ENCODE measurements at places on chromosomes 16 and 17. TPM values are rescaled to one million over a fixed set of nuclear protein-coding genes. Genes with fewer than 3 reads are reported as not detected.

DNA sequence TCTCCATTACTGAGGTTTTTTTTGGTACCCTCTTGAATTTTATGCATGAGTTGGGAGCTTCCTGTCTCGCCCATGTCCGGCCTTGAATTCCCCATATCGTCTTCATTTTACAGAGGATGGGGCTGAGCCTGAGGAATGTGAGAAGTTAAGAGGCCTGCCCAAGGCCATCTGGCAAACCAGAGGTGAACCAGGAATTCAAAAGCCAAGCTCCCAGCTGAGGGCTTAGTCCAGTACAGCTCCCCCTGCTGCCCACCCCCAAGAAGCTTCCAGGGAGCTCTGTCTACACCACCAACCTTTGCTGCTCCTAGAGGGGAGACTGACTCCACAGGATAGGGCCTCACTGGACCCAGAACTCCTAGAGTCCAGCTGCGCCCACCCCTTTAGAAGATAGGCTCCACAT is 20.7 kb upstream of the C16orf78 start:
- peak; percentile 13 for DNase-seq

DNA sequence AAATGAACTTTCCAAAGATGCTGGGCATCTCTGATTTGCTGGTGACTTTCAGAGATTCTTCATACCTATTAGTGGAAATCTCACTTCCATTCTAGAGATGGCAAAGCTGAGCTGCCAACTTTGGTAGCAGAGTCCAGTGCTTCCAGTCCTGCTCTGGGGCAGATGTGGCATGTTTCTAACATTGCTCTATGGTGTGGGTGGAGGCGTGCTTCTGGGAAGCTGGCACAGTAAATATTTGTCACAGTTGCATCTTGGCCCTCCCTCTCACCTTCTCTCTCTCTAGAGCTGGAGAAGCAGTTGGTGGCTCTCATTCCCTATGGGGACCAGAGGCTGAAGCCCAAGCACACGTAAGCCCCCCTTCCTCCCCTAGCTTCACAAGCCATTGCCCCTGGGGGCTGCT is 1.9 kb downstream of the TMEM106A start:
- DNase-seq, result peak; percentile 55

DNA sequence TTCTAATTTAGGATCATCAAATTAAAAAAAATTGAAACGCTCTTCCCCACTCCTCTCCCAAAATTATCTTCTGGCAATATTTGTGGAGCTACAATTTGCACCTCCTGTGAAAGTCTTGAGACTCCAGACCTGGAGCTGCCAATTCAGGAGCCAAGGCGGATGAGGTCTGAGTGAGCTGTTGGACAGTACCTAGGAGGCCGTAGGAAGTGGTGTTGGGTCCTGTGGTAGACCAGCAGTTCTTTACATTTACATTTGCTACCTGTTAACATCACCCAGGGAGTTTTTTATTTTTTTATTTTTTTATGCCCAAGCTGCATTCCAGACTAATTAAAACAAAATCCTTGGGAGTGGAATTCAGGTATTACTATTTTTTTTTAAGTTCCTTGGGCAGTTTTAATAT is 271.0 kb downstream of the PHKB start:
- peak; percentile 36 for DNase-seq

DNA sequence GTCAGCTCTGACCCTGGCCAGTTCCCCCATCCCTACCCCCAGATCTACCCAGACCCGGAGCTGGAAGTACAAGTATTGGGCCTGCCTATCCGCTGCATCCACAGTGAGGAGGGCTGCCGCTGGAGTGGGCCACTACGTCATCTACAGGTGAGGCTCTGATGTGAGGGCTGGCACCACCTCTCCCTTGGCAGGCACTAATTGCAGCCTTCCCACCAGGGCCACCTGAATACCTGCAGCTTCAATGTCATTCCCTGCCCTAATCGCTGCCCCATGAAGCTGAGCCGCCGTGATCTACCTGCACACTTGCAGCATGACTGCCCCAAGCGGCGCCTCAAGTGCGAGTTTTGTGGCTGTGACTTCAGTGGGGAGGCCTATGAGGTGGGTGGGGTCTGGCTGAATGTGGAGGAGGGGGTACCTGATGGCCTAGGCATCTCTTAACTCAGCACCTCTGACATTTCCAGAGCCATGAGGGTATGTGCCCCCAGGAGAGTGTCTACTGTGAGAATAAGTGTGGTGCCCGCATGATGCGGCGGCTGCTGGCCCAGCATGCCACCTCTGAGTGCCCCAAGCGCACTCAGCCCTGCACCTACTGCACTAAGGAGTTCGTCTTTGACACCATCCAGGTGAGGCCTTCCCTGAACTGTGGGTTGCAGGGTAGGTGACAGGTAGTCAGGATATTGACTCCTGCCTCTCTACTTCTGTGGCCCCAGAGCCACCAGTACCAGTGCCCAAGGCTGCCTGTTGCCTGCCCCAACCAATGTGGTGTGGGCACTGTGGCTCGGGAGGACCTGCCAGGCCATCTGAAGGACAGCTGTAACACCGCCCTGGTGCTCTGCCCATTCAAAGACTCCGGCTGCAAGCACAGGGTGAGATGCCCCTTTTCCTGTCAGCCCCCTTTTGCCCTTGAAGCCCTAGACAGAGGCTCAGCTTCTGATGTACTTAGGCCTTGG is 4.3 kb downstream of the TRAF4 start:
- no peak for DNase-seq

- DNase-seq, result no peak
Observed at GRCh38 chr17:8934346-8934745, 31.2 kb downstream of the PIK3R5 start.

DNA sequence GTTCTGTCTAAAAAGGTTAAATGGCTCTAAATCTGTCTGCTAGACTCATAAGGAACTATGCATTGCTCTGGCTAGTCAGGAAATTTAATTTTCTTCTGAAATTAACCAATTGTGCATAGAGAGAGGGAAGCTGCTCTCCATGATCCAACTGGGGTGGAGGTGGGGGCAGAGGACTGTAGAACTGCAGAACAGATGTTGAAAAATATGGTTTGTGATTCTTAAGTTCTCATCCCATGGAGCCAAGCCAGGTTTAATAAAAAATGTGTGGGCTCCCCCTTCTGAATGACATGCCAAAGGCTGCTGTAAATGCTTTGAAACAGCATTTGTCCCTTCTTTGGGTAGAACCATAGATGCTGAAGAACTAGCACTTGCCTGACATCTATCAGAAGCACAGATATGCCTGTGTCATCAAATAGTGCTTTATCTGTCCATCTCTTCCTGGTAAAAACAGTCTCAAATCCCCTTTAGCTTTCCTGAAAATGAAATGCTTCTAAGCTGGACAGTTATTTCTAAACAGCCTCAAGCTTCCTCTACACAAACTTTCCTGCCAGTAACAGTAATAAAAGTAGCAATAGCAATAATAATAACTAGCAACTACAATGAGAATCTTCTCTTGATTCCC is 221.4 kb downstream of the CDH8 start:
- no peak for DNase-seq

- no peak for DNase-seq
Observed at GRCh38 chr16:65294165-65294564, 172.3 kb upstream of the CDH11 start.

GRCh38 chr17:50630524-50631194 is 4.0 kb upstream of the ABCC3 start:
- DNase-seq, result peak; percentile 49

DNA sequence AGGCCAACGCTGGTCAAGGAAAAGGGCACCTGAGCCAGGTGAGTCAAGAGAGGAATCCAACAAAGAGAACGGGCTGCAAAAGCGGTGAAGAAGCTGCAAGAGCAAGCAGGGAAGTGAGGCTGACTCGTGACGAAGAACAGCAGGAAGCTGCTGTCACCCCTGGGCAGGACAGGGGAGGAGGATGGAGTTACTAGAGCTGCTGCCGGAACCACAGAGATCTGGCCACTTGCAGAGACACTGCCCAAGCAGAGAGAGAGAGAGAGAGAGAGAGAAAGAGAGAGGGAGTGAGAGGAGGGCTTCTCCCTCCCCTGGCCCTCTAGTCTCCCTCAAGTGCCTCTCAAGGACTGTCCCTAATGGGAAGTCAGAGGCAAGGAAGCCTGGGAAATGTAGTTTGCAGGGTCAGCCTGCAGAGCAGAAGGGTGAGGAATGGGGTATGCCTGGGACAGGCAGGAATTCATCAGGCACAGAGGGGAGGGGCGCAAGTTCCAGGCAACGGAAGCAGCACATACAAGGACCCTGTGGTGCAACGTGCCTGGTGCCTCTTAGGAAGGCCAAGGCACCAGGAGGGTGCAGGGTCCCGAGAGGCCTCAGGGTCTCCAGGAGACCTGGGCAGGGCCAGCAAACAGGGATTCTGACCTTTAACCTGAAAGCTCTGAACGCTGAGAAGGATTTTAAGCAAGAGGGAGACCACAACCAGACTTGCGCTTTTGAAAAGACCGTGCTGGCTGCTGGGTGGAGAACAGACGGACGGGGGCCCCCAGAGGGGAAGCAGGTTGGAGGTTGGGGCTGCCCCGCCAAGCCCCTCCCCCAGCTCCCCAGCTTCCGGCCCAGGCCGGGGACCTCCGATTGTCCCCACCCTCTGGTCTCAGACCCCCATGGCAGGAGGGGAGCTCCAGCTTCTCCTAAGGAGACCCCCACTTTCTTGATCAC is 45.8 kb upstream of the CIBAR2 start:
- peak; percentile 56 for DNase-seq

DNA sequence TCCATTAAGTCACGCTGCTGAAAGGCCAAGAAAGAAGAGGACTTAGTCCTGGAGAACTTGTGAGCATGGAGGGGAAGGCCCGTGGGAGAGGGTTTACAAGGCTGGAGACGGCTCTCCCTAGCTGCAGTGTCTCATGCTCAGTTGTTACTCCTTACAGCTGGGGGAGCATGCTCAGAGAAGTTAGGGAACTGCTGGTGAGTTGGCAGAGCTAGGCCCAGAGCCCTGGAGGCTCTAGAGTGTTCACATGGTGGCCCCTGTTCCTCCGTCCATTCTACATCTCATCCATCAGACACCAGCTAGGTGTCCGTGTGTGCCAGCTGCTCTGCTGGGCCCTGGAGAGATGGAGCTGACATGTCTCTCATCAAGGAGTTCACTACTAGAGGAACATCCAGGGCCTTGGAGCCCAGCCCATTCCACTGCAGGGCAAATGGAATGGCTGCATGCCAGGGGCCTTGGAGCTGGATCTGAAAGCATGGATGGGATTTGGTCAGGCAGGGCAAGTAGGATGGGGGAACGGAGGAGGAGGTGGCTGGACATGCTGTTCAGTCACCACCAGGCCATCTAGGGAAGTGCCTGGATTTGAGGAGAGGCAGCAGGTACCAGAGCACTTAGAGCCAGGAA is 6.3 kb downstream of the XYLT2 start:
- DNase-seq, result no peak

DNA sequence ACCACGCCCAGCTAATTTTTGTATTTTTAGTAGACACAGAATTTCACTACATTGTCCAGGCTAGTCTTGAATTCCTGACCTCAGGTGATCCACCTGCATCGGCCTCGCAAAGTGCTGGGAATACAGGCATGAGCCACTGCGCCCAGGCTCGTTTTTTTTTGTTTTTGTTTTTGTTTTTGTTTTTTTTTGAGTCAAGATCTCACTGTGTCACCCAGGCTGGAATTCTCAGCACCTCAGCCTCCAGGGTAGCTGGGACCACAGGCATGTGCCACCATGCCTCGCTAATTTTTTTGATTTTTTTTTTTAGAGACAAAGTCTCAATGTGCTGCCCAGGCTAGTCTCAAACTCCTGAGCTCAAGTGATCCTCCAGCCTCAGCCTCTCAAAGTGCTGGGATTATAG is 17.5 kb upstream of the CMTM4 start:
- no peak for DNase-seq

DNA sequence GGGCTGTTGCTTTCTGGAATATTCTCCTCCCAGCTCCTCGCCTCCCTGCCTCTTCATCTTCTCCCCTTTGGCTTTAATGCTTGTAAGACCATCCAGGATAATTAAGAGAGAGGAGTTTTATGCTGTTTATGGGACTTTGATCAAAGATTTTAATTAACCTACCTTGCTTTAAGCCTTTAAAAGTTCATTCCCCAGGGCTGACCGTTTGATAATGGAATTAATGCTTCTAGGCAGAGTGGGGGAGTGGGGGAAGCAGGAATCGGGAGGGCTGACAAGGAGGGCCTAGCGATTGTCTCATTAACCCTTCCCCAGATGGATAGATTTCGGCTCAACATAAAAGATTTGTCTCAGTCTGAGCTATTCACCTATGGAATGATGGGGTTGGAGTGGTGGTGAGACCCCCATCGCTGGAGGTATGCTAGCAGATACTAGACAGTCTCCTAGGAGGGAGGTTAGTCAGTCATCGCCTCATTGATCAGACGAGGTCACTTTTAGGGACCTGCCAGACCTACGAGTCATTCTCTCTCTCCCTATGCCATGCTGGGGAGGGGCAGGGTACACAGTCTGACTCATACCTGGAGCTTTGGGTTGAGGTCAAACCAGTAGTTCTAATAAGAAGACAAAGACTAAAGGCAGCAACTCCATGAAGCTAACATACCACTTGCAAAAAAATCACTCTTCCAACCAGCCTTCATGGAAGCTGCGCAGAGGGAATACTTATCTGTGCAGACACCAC is 236.6 kb upstream of the NLRP1 start:
- DNase-seq, result no peak

DNA sequence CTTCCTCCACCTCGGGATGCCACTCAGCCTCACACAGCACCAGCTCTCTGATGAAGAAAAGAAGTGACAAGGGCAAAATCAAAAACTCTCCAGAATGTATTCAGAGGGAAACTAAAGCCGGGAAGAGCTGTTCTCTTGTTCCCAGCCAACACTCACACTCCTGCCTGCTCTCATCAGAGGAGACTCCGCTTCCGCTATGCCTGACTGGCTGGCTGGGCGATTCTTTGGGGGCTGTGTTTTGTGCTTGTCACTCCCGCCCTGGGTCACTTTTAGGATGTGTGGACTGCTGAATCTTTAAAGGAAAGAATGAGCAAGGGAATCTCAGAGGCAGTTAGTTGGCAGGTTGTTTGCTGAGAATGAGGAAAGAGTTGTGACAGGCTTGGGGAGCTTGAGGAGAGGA is 54.6 kb upstream of the TBX2 start:
- DNase-seq, result no peak

GRCh38 chr17:59470624-59471297 is 94.6 kb upstream of the DHX40 start:
- no peak for DNase-seq

DNA sequence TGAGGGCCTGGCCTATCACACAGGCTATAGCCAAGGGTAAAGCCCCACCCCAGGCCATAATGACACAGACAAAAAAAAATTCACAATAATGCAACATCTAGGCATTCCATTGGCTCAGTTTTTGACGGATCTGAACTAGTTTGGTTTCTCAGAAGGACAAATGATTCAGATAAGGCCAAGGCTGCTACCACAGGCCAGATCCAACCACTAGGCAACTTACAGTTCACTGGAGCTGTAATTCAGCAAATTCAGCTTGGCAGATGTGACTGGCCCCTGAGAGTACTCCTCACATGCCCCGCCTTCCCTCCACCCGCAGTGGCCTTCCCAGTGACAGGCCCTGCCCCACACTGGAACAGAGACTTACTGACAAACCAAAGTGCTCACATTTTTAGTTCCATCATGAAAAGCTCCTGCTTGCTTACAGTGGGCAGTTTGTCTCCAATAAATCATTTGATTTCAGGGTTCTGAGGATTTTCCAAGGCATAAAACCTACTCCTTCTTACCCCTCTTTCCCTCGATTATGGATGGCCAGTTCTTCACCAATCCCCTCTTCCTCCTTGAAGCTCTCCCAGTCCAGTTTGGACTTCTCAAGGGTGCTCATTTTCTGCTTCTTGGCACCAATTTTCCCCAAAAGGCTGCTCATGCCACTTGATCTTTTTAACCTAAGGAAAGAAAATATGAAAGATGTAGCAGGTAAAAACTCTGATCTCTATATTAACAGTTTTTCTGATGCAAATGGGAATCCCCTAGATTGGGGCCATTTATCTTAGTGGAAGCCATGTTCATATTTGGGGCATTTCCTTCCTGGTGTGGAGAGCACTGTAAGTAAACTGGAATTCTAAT is 53.3 kb upstream of the BCAR1 start:
- peak; percentile 93 for DNase-seq

TPSD1 gene
- not detected for polyA plus RNA-seq

PIRT gene
- not detected for polyA plus RNA-seq
